CD4-positive, alpha-beta T cell treated with Interleukin-15 for 1 hour (primary cell): ENCODE measurements at places on chromosomes 16 and 17.

- no peak for DNase-seq
Observed at GRCh38 chr16:51657848-51658247, 506.8 kb upstream of the SALL1 start.

GRCh38 chr16:85709766-85710585 lies 21.2 kb upstream of the GINS2 start:
- DNase-seq, result no peak

DNA sequence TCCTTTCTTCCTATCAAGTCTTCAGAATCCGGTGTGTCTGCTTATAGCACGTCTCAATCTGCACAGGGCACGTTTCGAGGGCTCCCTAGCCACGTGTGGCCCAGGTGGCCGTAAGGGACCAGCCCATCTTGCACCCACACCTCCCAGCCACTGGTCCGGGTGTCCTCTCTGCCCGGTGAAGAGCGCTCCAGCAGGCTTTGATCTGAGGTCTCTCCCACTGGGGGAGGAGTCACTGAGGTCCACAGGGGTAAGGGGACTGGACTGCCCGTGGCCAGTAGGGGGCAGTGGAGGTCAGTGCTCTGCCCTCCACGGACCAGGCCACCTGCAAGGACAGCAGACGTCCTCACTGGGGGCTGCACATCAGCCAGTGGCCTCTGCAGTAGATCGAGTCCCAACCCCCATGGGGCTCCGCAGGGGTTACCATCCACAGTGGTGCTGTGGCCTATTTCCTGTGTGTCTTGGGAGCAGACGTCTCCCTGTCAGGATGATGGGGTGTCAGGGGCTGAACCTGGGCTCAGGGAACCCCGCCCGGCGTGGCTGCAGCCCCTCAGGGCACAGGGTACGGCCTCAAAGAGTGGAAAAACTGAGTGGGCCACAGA lies 204.1 kb upstream of the CIBAR2 start:
- peak; percentile 41 for DNase-seq

DNA sequence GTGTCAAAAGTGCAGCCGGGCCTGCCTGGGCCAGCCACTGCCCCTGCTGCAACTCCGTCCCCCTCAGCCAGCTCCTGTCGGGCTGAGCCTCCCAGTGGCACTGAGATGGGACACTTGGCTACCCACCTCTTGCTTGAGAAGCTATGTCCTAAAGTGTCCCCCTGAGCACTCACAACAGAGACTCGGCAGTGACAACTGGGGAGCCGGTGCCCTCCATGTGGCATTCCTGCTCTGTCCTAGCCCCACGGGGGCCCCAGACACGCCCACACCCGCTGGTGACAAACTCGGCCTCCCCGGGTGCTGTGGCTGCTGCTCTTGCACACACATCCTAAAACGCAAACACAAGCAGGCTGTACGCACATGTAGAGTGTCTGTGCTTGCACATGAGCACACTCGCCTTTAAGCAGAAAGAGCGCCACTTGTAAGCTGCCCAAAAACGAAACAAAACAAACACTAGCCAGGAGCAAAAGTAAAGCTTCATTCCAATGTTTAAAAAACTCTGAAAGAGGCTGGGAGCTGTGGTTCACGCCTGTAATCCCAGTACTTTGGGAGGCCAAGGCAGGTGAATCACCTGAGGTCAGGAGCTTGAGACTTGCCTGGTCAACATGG lies 253.9 kb downstream of the RBFOX3 start:
- no peak for DNase-seq

DNA sequence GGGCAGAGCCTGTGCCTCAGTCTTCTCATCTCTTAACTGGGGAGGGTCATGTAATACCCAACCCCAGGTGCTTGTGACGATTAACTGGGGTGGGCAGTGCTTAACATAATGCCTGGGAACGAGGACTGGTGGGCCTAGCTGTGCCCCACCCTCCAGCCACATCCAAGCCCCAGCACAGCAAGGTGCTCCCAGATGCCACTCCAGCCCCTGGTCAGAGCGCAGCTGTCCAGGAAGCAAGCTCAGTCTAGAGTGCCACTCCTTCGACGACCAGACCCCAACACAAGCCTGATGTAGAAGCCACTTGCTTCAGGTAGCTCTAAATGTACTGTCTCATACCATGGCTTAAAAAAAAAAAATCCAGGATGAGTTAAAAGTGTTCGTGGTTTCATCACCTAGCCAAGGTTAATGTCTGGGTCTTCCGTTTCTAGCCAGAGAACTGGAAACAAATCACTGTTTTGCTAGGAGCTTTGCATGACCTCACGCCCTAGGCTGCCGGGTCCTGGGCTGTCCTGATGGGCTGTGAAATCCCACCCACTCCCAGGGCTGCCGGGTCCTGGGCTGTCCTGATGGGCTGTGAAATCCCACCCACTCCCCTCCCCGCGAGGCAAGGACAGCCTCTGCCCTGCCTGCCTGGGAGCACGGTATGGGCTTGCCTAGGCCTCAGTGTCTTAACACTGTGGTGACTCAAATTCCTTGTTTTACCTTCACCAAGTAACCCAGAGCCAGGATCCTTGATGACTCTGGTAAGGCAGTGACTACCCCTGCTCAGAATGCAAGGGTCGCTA lies 7.7 kb downstream of the MIEF2 start:
- DNase-seq, result no peak

GRCh38 chr16:85546585-85547447 lies 66.3 kb upstream of the GSE1 start:
- no peak for DNase-seq

GRCh38 chr17:38733982-38734973 lies 4.1 kb downstream of the CISD3 start:
- DNase-seq, result no peak

GRCh38 chr17:2449486-2449885 lies 48.6 kb upstream of the MNT start:
- DNase-seq, result no peak

DNA sequence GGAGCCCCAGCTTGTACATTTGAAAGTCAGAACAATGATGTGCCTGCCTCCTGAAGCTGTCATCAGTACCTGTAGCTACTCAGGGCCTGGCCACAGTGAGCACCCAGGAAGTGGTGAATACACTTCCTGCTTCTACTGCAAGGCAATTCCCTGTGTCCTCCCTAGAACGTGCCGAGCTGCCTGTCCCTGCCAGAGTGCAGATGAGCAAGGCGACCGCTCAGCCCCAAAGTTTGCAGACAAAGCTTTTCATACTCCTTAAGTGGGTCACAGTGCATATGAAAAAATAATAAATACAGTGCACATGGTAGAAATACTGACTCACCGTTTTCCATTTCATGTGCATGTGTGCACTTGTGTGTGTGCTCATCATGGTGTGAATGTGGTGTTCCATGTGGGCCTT lies 77.3 kb downstream of the MPRIP start:
- DNase-seq, result peak; percentile 54

GRCh38 chr17:63973930-63974593 lies 1.3 kb upstream of the SCN4A start:
- DNase-seq, result no peak

DNA sequence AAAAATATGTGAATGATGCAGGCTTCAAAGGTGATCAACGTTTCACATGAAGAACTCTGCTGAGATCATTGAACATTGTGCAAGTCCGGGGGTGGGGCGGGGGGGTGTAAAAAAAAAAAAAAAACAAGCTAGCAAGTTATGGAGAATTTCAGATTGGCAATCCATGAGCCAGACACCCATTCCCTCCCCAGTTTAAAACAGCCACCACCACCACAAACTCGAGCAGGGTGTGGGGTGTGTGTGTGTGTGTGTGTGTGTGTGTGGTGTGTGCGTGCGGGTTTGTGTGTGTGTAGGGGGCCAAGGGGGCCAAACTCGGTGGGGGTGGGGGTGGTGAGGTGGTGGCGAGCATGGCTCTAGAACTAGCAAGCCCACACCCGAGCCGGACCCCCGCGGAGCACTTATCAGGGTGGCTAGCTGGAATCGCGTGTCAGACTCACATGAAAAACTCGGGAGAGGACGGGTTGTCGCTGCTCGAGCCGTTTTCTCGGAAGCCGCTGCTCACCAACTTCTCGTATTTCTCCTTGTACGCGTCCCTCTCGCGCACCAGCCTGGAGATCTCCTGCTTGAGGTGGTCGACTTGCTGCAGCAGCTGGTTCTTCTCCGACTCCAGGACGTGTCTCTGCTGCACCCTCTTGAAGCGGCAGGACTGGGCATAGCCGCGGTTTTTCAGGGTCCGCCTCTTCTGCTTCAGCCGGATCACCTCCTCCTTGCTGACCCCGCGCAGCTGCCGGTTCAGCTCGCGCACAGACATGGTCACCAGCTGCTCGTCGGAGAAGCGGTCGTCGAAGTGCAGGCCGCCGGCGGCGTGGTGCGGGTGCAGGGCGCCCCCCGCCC lies 2.0 kb downstream of the MAF start:
- DNase-seq, result peak; percentile 51

- no peak for DNase-seq
Observed at GRCh38 chr17:31096106-31096436, 1.3 kb downstream of the NF1 start.

DNA sequence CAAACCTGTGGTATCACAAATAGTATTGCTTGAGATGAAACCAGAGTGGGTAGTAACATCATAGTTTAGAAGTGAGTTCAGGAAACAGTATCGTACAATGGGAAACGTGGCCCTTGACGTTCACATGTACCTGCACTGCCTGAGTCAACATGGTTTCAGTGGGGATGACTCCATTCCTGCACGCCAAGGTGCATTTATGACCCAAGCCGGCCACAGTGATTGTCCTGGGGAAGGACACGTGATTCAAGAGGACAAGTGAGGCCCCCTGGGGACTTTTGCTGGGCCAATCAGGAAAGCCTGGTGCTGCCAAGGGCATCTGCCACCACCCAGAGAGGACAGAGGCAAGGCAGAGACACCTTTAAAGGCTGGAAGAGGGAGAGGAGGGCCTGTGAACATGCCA lies 119.2 kb downstream of the AXIN2 start:
- no peak for DNase-seq

DNA sequence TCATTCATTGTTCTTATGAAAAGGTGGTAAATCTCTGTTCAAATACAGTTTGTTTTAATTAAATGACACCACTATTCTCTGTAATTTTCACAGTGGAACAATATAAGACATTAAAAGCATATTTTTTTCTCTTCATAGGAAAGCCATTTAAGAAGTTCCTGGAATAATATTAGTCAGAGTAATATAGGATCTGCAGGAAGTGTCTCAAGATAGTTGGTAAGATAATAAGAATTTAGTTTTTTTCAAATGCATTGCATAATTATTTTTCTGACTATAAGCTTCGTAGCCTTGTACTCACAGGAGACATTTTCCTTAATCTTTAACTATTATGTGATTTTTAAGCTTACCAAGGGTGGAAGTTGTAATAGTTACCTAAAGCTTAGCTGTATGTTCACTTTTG lies 16.9 kb downstream of the STXBP4 start:
- no peak for DNase-seq

DNA sequence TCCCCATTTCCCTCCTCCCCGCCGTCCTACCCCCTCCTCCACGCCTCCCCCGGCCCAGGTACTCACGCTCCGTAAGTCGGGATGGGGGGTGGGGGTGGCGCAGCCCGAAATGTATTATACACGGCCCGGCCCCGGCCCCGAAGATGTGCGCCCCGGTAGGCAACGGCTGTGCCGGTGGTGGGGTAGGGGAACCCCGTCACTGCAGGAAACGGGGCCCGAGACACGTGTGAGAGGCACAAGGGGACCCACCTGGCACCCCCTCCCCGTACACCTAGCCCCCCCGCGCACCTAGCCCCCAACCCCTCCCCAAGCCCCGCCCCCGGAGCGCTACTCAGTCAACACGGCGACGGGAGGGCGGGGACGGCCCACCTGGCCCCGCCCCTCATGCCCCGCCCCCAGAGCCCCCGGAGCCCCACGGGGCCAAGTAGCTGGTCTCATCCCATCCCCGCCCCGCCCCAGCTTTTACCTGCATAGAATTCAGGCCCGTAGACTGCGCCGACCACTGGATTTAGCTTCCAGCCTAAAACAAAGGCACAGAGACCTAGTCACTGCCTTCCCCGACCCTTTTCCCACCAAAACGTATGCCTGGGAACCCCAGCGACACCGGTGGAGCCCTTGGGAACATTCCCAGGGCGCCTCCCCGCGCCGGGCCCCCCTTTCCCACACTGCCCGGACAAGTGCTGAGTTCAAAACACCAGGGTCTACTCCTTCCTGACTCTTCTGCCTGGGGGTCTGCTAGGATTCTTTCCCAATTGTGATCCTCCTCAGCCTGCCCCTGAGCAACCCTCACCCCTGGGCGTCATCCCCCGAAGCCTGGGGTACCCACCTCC lies 22.8 kb downstream of the ENGASE start:
- DNase-seq, result no peak

DNA sequence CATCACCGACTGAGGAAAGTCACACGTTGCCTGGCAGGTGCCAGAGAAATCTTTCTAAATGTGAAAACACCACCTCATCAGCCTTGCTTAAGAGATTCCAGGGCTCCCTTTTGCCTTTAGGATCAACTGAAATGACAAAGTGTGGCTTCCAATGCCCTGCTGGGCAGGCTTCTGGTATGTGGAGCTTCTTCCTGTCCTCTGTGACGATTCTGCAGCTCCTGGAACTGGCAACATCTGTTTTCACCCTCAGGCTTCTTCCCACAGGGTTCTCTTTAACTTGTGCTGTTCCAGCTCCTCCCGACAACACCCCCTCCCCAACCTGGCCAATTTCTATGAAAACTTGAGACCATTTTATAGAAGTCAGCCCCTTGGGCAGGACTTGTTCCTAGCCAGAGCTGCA lies 4.8 kb upstream of the ZDHHC1 start:
- no peak for DNase-seq

- no peak for DNase-seq
Observed at GRCh38 chr16:79008036-79008868, 592.3 kb downstream of the MAF start.

DNA sequence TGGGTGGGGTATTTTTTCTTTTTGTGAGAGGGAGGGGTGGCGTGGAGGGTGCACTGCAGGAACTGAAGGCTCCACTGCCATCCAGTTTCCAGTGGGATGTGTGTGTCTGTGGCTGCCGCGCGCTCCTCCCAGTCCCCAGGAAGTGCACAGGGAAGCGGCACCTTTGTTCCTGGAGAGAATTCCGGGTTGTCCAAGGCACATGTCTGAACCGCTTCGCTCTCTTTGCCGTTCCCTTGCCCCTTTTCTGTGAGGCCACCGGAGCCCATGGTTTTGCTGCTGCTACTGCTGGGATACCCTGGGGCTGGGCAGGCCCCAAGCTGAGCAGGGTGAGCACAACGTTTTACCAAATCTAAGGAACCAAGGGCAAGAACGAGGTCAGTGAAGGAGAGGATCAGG lies 19.5 kb downstream of the ACSF3 start:
- DNase-seq, result peak; percentile 7

GRCh38 chr17:29760279-29761039 lies 137.7 kb upstream of the CORO6 start:
- DNase-seq, result peak; percentile 69

- DNase-seq, result no peak
Observed at GRCh38 chr17:79073706-79074088, 927 bp upstream of the ENGASE start.

- no peak for DNase-seq
Observed at GRCh38 chr17:31379597-31380205, 11.8 kb upstream of the RAB11FIP4 start.

GRCh38 chr17:74865504-74866197 lies 6.0 kb upstream of the GRIN2C start:
- DNase-seq, result no peak

- DNase-seq, result peak; percentile 22
Observed at GRCh38 chr16:55944377-55944802, 69.2 kb upstream of the CES5A start.

DNA sequence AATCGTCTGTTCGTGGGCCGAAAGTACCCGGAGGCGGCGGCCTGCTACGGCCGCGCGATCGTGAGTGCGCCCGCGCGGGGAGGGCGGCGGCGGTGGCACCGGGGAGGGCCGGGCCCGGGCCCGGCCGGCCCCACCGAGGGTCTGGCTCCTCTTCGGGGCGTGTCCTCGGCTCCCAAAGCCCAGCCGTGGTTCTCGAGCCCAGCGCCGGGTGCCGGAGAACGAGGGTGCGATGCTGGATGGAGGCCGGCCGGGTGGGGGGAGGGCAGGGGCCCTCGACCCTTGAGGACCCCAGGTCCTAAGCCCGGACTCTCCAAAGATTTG lies 375 bp downstream of the STUB1 start:
- DNase-seq, result no peak
